ENCODE measurements at places on chromosomes 12 and 14. TPM values are rescaled to one million over a fixed set of nuclear protein-coding genes. Genes with fewer than 3 reads are reported as not detected.

Gene NKX2-1
- total RNA-seq = not detected

- H3K27ac ChIP-seq = peak overlapping the region; percentile 99
- peak overlapping the region; percentile 81 for H3K4me3 ChIP-seq
- H3K4me1 ChIP-seq = peaks cover 16% of the 10 kb centered on the region
- H3K27me3 ChIP-seq = no peaks in the 10 kb centered on the region
Measured at GRCh38 chr14:103563226-103563620, 463 bp downstream of the COA8 start.

DNA sequence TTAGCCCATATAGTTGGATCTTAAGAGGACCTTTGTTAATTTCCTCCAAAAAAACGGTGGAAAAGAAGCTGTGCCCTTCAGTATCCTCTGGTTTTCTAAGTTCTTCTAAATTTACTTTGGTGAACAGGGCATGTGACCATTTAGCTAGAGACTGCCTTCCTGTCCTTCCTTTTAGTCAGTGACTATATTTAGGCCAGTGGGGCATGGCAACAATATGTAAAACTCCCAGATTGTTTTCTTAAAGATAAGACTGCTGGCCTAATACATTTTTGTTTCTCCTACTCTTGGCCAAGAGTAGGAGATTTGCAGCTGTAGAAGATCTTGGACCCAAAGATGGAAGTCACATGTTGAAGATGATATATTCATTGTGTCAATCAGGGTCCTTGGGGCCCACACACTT is 325.1 kb upstream of the DCN start:
- H3K36me3 ChIP-seq = no peaks in the 10 kb centered on the region
- H3K4me1 ChIP-seq = peaks cover 21% of the 10 kb centered on the region
- peak; percentile 8 for DNase-seq
- H3K27ac ChIP-seq = no peak overlapping the region
- no peak overlapping the region for H3K4me3 ChIP-seq

DNA sequence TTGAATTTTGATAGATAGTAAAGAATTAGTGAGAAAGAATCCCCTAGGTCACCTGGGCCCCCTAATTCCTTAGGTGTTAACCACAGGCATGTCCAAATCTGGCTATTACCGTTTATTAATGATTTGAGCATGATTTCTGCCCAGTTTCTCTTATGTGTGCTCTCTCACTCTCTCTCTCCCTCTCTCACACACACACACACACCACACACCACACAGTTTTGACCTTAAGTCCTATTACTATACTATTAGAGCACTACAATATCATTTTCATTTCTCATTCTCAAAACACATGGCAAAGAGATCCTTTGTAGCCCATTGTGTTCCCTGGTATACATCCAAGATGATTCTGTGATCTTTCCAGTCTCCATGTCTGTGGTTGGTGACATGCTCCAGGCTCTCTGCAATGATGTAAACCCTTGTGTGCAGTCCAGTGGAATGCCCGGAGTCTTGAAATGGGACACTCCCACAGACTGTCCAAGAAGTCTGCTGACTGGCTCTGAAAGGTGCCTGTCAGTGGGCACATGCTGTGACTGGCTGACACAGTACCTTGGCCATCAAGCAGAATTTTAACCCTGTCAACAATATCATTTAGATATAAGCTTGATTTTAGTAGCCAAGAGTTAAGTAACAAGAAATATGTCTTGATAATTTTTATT is 96.2 kb downstream of the FIGNL2 start:
- H3K36me3 ChIP-seq = no peaks in the 10 kb centered on the region
- H3K27me3 ChIP-seq = no peaks in the 10 kb centered on the region
- H3K4me3 ChIP-seq = no peak overlapping the region
- DNase-seq = peak; percentile 91
